Myometrial cell (primary cell): ENCODE measurements at places on chromosomes 1 and 21. TPM values are rescaled to one million over a fixed set of nuclear protein-coding genes. Genes with fewer than 3 reads are reported as not detected.

SAMD13 gene
- total RNA-seq: 0.58 and 2.5 TPM in 2 replicates

TRPM2 gene
- not detected in 2 replicates for total RNA-seq

TLCD4 gene
- under 0.01 TPM in 1 of 2 replicates, not detected in the other for total RNA-seq

YBEY gene
- 24.6 and 30.3 TPM in 2 replicates for total RNA-seq

C1QA gene
- total RNA-seq: not detected in 2 replicates

ACTL8 gene
- total RNA-seq: not detected in 2 replicates

BEND5 gene
- total RNA-seq: not detected in 2 replicates

OR2G6 gene
- not detected in 2 replicates for total RNA-seq

SH3D21 gene
- total RNA-seq: 0.86 and 2.1 TPM in 2 replicates

ZNF593OS gene
- 0.29 TPM in 1 of 2 replicates, not detected in the other for total RNA-seq

PADI1 gene
- total RNA-seq: 1.9 TPM in 1 of 2 replicates, not detected in the other

PNRC2 gene
- 70.2 and 75.8 TPM in 2 replicates for total RNA-seq

SYTL1 gene
- total RNA-seq: 2.8 TPM in 1 of 2 replicates, not detected in the other

BACE2 gene
- 1.4 and 2.5 TPM in 2 replicates for total RNA-seq

ETNK2 gene
- total RNA-seq: 26.1 and 27.4 TPM in 2 replicates

PLEKHA6 gene
- total RNA-seq: 3.5 and 3.9 TPM in 2 replicates

LMNA gene
- total RNA-seq: 897 and 914 TPM in 2 replicates

HOOK1 gene
- total RNA-seq: 2.0 TPM in 1 of 2 replicates, not detected in the other
